ENCODE measurements at places on chromosomes 4 and X. TPM values are rescaled to one million over a fixed set of nuclear protein-coding genes. Genes with fewer than 3 reads are reported as not detected.

DNA sequence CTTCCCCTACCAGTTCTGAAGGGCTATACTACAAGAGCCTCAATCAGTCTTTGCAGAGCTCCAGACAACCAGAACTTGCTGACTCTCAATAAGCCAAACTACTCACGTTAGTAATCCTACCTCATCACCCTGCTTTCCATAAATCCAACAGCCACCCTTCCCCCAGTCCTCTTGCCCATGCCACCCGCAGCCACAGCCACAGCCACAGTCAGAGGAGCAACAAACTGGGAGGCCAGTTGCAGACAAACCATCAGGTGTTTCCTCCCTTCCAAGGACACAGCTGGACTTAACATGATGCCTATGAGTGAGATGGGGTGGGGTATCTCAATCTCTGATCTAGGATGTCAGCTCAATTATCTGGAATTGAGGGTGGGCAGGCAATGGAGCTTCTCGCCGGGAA is 1.0 kb downstream of the GABRA3 start:
- DNase-seq: no peak
- no peak overlapping the region for H3K27ac ChIP-seq
- no peaks in the 10 kb centered on the region for H3K36me3 ChIP-seq
- H3K4me3 ChIP-seq: no peak overlapping the region

DNA sequence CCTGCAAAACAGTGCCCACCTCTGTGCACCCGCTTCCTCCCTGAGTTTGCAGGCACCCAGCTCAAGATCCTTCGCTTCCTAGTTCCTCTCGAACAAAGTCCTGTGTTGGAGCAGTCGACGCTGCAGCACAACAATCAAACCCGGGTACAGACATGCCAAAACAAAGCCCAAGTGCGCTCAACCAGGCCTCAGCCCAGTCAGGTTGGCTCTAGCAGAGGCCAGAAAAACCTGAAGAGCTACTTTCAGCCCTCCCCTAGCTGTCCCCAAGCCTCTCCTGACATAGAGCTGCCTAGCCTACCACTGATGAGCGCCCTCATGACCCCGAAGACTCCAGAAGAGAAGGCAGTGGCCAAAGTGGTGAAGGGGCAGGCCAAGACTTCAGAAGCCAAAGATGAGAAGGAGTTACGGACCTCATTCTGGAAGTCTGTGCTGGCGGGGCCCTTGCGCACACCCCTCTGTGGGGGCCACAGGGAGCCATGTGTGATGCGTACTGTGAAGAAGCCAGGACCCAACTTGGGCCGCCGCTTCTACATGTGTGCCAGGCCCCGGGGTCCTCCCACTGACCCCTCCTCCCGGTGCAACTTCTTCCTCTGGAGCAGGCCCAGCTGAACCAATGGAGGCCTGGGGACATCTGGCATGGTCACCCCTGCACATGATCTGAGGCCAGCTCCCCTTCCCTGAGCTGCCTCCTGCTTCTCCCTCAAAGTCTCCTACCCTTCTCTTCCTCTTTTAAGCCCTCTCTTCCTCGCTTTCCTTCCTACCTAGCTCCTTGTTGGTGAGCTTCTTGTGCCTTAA is 6.9 kb downstream of the APEX2 start:
- no peak overlapping the region for H3K27ac ChIP-seq
- H3K4me3 ChIP-seq: no peak overlapping the region
- no peak for DNase-seq
- no peaks in the 10 kb centered on the region for H3K27me3 ChIP-seq
- peaks cover 33% of the 10 kb centered on the region for H3K4me1 ChIP-seq

GRCh38 chr4:67691328-67691727 is 9.6 kb downstream of the UBA6 start:
- H3K4me3 ChIP-seq: no peak overlapping the region
- DNase-seq: no peak
- no peak overlapping the region for H3K27ac ChIP-seq
- H3K4me1 ChIP-seq: peaks cover 15% of the 10 kb centered on the region

DNA sequence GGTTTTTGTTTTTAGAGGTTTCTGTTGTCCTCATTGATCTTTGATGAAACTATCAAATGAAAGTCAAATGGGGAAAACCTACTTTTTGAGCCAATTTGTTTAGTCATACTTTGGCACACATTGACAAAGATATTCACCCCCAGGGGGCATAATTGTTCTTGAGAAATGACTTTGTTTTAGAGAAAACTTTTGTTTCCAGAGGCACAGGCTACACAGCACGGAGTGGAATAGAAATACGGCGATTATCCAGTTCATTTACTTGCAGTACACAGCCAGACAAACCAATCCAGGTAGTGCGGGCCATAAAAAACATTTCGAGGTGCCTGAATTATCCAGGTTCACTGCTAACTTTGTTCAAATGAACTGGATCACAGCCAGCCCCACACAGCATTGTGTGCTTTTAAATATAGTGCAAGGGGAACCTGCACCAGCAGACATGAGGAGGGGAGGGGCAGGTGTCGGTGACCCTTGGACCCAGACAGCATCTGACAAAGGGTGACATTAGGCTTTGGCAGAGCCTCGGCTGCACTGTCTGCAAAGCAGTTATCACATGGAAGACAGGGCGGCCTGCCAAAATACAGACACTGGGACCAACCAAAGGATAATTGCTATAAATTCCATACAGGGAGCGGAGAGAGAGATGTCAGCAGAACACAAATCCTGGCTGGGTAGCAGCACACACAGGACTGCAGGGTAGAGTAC is 179.6 kb upstream of the NOCT start:
- peaks cover 11% of the 10 kb centered on the region for H3K27me3 ChIP-seq
- DNase-seq: no peak
- no peak overlapping the region for H3K4me3 ChIP-seq
- H3K27ac ChIP-seq: no peak overlapping the region
- H3K4me1 ChIP-seq: no peaks in the 10 kb centered on the region

GRCh38 chr4:122776916-122777315 is 44.4 kb downstream of the BBS12 start:
- H3K36me3 ChIP-seq: no peaks in the 10 kb centered on the region
- H3K27me3 ChIP-seq: peaks cover 9% of the 10 kb centered on the region
- DNase-seq: no peak

- no peak for DNase-seq
- peak overlapping the region; percentile 32 for H3K4me3 ChIP-seq
- H3K4me1 ChIP-seq: peaks cover 38% of the 10 kb centered on the region
Measured at GRCh38 chr4:1871471-1872021, 353 bp downstream of the NSD2 start.

The PPEF1 gene
- total RNA-seq: not detected

GRCh38 chrX:2709556-2709955 is 18.5 kb downstream of the CD99 start:
- peak overlapping the region; percentile 64 for H3K4me3 ChIP-seq
- H3K27ac ChIP-seq: peak overlapping the region; percentile 96
- no peak for DNase-seq
- peaks cover 27% of the 10 kb centered on the region for H3K36me3 ChIP-seq
- peaks cover 66% of the 10 kb centered on the region for H3K4me1 ChIP-seq
- no peaks in the 10 kb centered on the region for H3K27me3 ChIP-seq

GRCh38 chr4:28010577-28011240 is 1150.1 kb downstream of the STIM2 start:
- no peak overlapping the region for H3K4me3 ChIP-seq
- no peak for DNase-seq

- no peak overlapping the region for H3K27ac ChIP-seq
- DNase-seq: no peak
- no peaks in the 10 kb centered on the region for H3K4me1 ChIP-seq
- H3K4me3 ChIP-seq: no peak overlapping the region
Measured at GRCh38 chr4:90081432-90082144, 45.6 kb upstream of the CCSER1 start.

GRCh38 chr4:185849664-185850550 is 37.9 kb upstream of the SORBS2 start:
- no peak for DNase-seq
- H3K36me3 ChIP-seq: no peaks in the 10 kb centered on the region
- H3K4me3 ChIP-seq: no peak overlapping the region
- H3K4me1 ChIP-seq: no peaks in the 10 kb centered on the region
- peaks cover 3% of the 10 kb centered on the region for H3K27me3 ChIP-seq

DNA sequence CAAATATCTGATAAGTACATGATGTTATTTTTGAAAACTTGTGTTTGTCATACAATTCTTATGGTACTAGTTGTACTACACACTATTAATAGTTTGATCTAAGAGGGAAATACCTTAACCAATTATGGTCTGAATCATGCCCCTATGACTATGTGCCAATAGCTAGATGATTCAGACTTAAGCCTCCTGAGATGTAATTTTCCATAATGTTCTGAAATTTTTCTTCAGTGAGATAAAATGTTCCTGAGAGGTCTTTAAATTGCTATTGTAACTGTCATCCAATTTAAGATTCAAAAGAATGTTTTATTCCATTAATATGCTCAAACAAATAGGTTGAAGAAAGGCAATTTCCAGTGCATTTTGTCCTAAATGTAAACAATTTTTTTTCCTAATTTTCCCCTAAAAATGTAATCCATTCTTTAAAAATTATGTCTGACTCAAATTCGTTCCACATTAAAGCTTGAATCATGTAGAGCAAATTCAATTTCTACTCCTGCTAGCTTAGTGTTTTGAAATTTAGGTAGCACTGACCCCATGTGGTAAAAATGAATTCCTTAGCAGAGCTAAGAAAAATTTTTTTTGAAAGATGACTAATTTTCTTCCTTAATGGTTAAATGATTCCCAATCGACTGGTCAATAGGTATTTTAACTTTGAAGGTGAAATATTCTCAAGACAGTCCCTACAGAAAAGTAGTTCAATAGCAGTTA is 49.1 kb downstream of the APOOL start:
- H3K27me3 ChIP-seq: no peaks in the 10 kb centered on the region
- H3K36me3 ChIP-seq: peaks cover 2% of the 10 kb centered on the region
- no peak overlapping the region for H3K4me3 ChIP-seq
- peaks cover 2% of the 10 kb centered on the region for H3K4me1 ChIP-seq

DNA sequence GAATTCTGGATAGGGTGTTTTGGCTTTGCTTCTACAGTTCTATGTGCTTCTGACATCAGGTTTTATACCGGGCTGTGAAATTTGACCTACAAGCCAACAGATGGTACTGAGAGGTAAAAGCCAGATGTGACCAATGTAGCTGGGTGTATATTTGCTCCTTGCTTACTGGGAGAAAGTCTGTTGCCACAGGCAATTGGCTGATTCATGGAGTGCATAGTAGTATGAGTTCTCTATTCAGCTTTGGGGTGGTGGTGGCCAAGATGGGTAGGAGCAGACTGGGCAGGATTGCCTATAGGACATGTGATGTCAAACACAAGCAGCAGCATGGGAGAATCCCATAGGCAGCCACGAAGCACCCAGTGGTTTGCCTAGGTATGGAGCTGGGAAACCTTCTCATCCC is 1827.0 kb downstream of the C4orf33 start:
- H3K4me1 ChIP-seq: no peaks in the 10 kb centered on the region
- no peaks in the 10 kb centered on the region for H3K36me3 ChIP-seq
- H3K27ac ChIP-seq: no peak overlapping the region
- no peaks in the 10 kb centered on the region for H3K27me3 ChIP-seq
- H3K4me3 ChIP-seq: no peak overlapping the region

- no peak overlapping the region for H3K27ac ChIP-seq
- peaks cover 2% of the 10 kb centered on the region for H3K27me3 ChIP-seq
- H3K36me3 ChIP-seq: no peaks in the 10 kb centered on the region
- H3K4me1 ChIP-seq: no peaks in the 10 kb centered on the region
Measured at GRCh38 chrX:17081968-17082367, 135.5 kb downstream of the REPS2 start.

The PARM1 gene
- not detected for total RNA-seq

The PDE5A gene
- 0.22 TPM for total RNA-seq

DNA sequence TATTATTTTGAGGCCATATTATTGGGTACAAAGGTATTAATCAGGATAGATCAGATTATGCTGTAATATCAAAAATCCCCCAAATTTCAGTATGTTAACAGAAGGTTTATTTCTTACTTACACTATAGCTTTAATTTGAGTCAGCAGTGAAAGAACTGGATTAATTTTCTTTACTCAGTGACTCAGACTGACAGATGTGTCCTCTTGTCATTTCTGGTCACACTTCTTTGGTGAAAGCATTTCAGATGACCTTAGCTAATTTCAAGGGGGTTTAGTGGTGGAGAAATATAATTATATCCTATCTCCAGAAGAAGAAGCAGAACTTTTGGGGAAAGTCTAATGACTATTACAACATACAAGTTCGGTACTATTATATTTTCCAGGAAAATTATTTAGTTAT is 12.4 kb downstream of the DDIT4L start:
- H3K4me1 ChIP-seq: no peaks in the 10 kb centered on the region
- no peak for DNase-seq
- H3K36me3 ChIP-seq: no peaks in the 10 kb centered on the region
- no peak overlapping the region for H3K27ac ChIP-seq
- peaks cover 6% of the 10 kb centered on the region for H3K27me3 ChIP-seq

The PRPS2 gene
- 110 TPM for total RNA-seq

- peaks cover 33% of the 10 kb centered on the region for H3K4me1 ChIP-seq
- H3K4me3 ChIP-seq: no peak overlapping the region
- DNase-seq: no peak
- H3K27ac ChIP-seq: no peak overlapping the region
Measured at GRCh38 chr4:113588895-113589668, 172.5 kb downstream of the CAMK2D start.

DNA sequence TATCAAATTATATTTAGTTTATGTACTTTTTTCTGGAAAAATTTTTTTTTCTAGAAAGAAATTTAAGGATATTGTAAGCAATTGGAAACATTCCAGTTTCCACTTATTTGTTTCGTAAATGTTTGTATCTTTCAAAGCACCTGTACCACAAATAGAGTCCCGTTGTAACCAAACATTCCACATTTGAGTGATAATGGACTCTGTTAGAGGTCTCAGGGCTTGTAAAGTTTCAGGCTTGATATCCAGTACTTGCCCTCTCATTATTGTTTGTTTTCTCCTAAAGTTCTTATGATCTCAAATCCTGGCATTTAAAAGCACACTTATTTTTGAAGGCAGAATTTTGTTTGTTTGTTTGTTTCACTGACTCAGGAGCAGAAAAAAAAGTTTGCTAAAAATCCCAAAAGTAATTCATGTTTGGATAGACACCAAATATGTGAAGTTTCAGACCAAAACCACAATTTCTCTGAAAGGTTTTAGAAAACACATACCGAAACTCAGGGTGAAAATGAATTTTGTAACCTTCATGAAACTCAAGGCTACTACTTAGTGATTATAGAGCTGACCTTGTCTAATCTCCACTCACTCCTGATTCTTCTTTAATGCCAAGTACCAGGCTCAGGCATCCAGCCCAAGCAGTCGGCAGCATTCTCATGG is 5.7 kb upstream of the TMEM192 start:
- no peak for DNase-seq
- no peaks in the 10 kb centered on the region for H3K36me3 ChIP-seq
- no peak overlapping the region for H3K27ac ChIP-seq
- peaks cover 6% of the 10 kb centered on the region for H3K4me1 ChIP-seq

The F8A2 gene
- total RNA-seq: not detected

The GLRA3 gene
- not detected for total RNA-seq

GRCh38 chrX:97638621-97639020 is 754.9 kb downstream of the RPA4 start:
- peaks cover 5% of the 10 kb centered on the region for H3K4me1 ChIP-seq
- no peak overlapping the region for H3K4me3 ChIP-seq
- H3K27ac ChIP-seq: no peak overlapping the region
- no peaks in the 10 kb centered on the region for H3K27me3 ChIP-seq

- no peak overlapping the region for H3K27ac ChIP-seq
- H3K4me1 ChIP-seq: no peaks in the 10 kb centered on the region
- no peaks in the 10 kb centered on the region for H3K27me3 ChIP-seq
- no peak overlapping the region for H3K4me3 ChIP-seq
- H3K36me3 ChIP-seq: no peaks in the 10 kb centered on the region
Measured at GRCh38 chrX:126994032-126994600, 174.6 kb downstream of the PRR32 start.
